ENCODE measurements at places on chromosomes 5 and 9.

DNA sequence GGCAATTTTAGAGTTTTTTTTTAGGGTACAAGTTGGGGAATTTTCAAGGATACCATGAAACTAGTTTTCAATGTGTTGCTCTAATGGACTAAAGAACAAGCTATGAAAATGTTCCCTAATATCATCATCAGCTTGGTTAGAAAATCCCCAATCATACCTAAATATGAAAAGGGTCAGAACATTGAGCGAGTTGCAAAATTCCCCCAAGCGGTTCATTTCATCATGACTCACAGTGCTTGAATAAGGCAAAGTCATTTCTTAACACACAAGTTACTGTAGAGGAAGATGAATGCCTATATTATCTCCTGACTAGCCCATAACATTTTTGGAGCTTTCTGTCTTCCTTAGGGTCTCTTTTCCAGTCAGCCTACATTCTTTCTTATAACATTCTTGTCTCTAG is 62.7 kb downstream of the ST8SIA4 start:
- peak; percentile 16 for DNase-seq

DNA sequence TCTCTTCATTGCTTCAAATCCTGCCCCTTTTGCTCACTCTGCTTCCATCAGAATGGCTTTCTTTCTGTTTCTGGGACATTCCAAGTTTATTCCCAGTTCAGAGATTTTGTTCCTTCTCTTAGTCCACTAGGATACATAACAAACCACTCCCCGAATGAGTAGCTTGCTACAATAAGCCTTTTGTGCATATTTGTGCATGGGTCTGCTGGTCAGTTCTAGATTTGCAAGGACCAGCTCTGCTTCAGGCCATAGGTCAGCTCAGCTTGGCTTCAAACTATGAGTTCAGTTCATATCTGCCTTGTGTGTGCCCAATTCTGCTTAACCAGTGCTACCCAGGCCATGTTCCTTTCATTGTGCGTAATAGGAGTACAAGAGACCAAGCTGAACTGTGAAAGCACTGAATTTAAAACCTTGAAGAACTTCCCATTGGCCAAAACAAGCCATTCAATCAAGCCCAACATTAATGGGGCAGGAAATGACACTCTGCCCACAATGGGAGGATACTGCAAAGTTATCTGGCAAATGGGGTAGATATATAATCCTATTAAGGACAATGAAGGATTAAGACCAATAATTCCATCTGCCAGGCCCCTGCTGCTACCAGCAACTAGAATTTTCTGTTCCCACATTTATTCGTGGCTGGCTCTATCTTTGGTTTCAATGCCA is 328.8 kb downstream of the PRELID2 start:
- no peak for DNase-seq

GRCh38 chr9:77879437-77879943 is 152.1 kb downstream of the GNAQ start:
- DNase-seq, result no peak

DNA sequence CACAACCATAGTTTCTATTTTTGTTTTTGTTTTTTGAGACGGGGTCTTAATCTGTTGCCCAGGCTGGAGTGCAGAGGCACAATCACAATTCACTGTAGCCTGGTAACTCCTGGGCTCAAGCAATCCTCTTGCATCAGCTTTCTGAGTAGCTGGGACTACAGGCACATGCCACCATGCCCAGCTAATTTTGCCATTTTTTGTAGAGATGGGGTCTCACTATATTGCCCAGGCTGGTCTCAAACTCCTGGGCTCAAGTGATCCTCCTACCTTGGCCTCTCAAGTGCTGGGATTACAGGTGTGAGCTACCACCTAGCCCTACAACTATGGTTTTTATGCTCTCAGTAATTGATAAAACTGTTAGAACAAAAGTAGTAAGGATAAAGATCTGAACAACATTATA is 147.5 kb upstream of the SHB start:
- DNase-seq, result no peak

DNA sequence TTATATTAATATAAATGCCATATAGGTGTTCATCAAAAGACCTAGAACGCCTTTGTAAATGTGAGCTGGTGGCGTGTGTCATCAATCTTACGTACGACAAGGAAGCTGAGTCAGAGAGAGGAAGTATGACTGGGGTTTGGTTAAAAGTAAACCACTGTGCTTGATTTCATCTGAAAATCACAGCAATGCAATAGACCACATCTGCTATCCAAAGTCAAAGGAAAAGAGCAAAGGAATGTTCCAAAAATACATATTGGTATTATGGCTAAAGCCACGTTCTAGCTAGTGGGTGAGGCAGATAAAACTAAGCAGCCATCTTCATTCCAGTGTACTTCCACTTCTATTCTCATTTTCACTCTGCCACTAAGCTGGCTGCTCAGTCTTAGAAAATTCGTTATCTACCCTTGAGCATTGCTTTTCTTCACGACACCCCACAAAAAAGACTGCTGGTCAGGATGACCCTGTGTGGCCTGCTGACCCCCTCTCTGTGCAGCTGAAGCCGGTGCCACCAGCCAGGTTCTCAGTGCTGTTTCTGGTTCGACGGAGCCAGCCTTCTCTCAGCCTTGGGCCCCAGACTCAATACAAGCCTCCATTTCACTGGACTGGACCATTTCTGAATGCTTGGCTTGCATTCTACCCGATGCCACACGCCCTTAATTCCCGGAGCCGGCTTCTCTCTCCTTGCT is 23.8 kb downstream of the SHC3 start:
- peak; percentile 57 for DNase-seq

DNA sequence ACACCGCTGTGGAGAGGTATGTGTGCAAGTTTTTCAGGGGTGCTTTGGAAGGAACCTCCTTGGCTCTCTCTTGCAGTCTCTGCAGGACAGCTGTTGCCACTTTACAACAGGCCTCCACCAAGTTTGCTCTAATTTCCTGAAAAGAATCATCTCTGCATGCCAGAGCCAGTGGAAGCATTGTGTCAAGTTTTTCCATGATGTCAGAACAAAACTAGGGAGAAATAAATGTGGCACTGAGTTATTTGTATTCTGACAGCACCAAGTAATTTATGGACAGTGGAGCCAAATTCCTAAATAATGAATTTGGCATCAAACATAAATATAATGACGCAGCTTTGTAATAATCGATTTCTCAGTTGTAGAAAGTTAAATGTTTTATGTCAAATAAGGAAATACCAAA is 146.9 kb downstream of the KIAA0825 start:
- DNase-seq, result no peak

DNA sequence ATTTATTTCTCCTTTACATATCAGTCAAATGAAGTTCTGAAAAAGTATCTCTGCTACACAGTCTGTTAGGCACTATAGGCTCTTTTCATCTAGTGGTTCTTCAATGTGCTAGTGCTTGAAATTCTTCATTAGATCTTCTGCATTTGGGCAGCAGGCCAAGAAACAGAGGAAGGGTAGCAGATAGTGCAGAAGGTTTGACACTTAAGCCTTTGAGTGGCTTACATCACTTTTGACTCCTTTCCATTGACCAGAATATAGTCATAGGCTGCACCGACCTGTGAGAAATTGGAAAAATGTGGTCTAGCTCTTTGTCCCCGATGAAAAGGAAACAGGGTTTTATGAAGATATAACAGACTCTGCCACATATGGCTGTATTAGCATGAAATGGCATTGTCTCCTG is 459.5 kb upstream of the PTGER4 start:
- no peak for DNase-seq

GRCh38 chr5:140344683-140345423 is 1.6 kb downstream of the HBEGF start:
- no peak for DNase-seq

DNA sequence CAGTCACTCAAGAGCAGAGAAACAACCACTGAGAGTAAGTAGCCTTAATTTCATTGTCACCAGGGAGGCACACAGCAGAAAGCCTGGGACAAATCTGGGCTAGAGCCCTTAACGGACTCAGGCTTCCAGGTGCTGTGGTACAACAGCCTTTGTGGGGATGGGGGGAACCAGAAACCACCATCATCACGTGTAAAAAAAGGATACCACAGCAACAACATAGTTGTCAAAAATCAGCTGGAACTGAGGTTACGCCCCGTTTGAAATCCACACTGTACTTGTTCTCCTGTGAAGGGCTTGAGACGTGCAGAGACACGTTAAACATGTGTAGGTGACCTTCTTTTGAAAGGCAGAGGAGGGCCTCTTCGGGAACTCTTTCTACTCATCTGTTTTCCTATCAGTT is 16.6 kb upstream of the PLPP1 start:
- DNase-seq, result no peak

GRCh38 chr9:100555471-100555870 is 22.4 kb upstream of the CAVIN4 start:
- no peak for DNase-seq

- DNase-seq, result no peak
These were observed 8.4 kb upstream of the ZNF354C start for GRCh38 chr5:179051784-179052183.

DNA sequence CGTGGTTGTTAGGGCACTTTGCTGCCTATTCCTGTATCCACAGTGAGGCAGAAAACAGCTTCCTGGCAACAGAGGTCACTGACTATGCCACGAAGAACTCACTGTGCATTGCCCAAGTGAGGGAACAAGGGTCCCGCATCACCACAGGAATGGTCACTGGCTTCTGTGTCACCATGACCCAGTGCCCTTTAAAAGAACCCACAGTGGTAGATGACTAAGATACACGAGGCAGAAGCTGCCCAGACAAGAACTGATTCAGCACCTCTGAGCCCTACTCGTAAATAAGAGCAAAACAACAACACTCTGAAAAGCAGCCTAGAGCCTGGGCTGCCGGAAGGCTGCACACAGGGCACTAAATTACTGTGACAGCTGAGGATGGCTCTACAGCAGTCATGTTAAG is 236.6 kb upstream of the RASEF start:
- DNase-seq, result no peak

GRCh38 chr9:14348123-14348372 is 34.1 kb upstream of the NFIB start:
- DNase-seq, result no peak

GRCh38 chr5:115583474-115583873 is 18.8 kb downstream of the TICAM2 start:
- DNase-seq, result no peak

DNA sequence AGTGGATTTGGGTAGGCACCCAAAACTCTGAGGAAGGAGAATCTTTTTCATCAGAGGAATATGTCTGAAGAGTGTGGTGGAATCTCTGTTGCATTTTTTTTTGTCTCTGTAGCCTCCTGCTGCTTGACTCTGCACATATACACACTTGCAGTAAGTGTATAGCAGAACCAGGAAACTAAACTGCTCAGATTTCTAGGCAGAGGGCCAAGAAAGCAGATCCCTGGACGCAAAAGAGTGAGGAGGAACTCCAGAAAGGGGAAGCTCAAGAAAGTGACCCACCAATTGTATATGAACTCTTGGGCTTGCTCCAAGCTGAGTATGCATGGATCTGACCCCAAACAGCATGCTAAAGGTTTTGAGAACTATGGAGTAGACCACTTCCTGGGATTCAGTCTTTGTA is 181.8 kb downstream of the GADD45G start:
- DNase-seq, result peak; percentile 16

- DNase-seq, result no peak
These were observed 669.2 kb upstream of the ACO1 start for GRCh38 chr9:31715250-31715649.

- DNase-seq, result no peak
These were observed 67.2 kb upstream of the IFNE start for GRCh38 chr9:21549251-21549765.

- no peak for DNase-seq
These were observed 34.1 kb upstream of the IL31RA start for GRCh38 chr5:55817030-55817429.
